Activated naive CD4-positive, alpha-beta T cell (primary cell): ENCODE measurements at places on chromosomes 5 and 9.

- no peak for DNase-seq
Measured at GRCh38 chr9:120885958-120886357, 9.0 kb upstream of the PHF19 start.

- DNase-seq = no peak
Measured at GRCh38 chr5:165624166-165624946, 2118.9 kb downstream of the MAT2B start.

DNA sequence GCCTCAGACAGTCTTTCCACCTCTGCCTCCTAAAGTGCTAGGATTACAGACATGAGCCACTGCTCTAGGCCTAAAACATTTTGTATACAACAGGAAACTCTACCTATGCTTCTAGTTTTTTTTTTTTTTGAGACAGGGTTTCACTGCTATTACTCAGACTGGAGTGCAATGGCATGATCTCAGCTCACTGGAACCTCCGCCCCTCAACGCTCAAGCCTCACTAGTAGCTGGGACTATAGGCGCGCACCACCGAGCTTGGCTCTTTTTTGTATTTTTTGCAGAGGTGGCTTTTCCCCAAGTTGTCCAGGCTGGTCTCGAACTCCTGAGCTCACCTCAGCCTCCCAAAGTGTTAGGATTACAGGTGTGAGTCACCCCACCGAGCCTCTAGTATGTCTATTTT, 5.4 kb downstream of the HSPA9 start:
- no peak for DNase-seq

GRCh38 chr9:84636436-84636835, 33.1 kb upstream of the NTRK2 start:
- no peak for DNase-seq

DNA sequence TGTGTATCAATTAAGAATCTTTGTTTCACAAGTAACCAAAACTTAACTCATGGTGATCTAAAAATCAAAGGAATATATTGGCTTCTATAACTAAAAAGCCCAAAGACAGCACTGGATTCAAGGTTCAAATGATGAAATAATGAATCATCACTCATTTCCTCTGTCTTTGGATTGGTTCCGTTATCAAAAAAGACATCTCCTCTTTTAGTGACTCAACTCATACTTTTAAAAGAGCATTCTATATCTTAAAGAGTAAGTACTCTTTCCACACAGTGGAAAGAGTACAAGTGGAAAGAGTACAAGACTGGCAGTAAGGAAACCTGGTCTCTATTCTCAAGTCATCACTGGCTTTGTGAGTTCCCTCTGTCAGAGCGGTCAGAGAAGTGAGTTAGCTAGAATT, 141.4 kb upstream of the NMUR2 start:
- no peak for DNase-seq

- no peak for DNase-seq
Measured at GRCh38 chr5:99945478-99946442, 589.4 kb upstream of the FAM174A start.

DNA sequence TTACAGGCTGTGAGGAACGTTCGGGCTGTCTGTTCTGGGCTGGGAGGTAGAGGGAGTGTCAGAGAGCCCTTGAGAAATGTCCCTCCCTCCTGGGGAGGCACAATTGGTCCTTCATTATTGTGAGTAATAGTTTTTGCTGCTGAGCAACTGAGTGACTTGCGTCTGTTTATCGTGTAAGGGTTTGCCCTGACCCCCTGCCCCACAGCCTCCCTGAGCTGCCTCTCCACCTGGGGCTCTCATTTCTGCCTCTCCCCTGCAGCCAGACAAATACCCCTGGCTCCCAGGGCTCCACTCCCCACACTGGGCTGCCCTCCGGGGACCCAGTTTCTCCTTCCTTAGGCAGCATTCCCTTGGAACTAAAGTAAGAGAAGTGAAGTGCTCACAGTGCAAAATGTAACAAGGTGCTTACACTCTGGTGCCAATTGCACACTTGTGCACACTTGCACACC, 174.9 kb upstream of the MVB12B start:
- no peak for DNase-seq

DNA sequence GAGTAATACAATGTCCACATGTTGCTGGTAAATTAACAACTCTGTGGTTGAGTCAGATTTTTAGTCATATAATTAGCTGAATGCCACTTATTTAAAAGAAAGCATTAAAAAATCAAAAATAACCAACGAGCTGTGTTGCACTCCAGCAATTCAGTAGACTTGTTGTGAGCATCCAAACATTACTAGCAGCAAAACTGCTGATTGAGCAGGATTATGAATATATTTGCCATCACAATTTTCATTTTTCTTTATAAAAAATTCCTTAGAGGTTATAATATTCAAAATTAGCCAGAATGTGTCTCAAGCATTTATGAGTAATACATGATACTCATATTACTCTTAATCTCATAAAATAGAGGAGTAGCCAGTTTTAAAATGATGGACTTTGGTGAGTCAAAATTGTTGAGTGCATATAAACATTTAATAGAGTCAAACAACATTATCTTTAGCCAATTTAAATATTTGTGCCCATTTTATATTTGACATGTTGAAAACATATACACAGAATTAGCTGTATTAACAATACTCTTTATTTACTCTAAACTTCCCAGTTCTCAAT, 44.0 kb downstream of the ST8SIA4 start:
- no peak for DNase-seq

DNA sequence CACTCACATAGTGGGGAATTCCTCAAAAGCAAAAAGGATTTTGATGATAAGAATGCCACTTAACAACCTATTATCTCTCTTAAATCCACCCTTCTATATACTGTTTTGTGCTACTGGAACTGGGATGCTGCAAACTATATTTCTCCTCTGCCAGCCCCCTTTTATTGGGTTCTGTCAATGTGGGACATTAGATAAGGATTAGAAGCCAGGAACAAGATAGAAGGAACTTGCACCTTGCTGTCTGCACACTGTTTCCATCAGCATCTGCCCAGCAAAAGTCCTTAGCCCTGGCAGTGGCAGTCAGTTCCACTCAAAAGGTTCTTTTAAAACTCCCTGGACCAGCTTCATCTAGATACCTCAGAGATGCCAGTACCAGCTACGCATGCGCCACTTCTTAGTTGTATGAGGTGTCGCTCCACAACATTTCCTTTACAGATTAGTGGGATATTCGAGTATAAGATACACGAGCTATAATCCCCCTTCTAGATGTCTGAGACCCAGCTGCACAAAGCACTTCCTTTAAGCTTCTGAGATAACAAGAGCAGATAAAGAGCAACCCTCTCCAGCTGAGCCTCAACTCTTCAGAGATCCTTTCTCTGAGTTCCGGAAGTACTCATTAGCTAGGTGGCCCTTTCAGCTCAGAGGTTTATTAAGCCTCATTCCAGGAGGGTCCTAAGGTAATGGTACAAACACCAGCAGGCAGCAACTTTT, 45.3 kb downstream of the CERT1 start:
- no peak for DNase-seq

DNA sequence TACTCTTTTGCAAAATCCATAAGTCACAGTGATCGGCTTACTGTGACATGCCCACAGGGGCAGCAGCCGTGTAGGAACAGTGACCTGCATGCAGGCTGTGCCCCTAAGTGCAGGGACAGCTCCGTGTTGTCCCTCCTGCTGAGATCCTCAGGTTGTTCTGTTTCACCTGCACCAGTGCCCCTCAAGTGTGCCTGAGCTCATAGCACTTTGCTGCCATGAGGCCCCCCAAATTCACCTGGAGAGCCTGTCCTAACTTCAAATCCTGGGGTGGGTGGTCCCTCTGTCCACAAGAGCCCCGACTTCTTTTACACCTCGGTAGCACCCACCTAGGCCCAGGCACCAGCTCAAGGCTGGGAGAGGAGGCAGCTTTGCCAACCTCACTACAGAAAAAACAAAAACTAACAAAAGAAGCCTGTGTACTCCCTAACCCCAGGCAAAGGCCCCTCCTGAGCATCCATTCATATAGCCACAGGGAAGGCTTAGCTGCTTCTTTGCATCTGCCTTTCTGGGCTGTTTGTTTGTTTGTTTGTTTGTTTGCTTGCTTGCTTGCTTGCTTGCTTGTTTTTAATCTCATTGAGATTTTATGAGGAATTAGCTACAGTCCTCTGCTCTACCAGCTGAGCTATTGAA, 214.5 kb downstream of the AUH start:
- no peak for DNase-seq

DNA sequence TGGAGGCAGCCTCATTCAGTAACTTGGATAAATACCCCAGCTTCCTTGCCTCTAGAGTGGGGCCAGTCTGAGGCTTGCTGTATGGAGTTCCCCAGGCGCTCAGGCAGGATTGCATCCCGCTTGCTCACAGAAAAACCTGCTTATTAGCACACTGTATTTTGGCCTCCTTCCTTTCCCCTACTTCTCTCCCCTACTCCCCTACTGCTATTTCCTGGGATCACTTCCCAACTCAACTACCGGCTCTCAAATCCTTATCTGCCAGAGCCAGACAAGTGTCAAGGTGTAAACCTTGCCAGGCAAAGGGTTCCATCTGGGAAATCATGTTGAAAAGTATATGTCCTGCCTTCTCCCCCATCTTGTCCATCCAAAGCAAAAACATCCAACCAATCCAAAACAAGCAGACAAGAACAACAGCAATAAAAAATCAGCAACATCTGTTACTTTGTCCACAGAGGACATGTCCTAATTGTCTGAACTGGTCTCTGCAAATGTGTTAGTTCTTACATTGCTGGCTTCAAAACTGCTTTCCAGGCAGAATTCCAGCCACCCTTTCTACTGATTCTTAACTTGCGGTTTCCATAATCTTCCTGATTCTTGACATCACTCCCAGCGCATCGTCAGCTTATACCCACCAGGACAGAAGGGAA, 164.1 kb upstream of the SEMA6A start:
- no peak for DNase-seq

GRCh38 chr9:88737031-88737430, 202.1 kb downstream of the NXNL2 start:
- no peak for DNase-seq

DNA sequence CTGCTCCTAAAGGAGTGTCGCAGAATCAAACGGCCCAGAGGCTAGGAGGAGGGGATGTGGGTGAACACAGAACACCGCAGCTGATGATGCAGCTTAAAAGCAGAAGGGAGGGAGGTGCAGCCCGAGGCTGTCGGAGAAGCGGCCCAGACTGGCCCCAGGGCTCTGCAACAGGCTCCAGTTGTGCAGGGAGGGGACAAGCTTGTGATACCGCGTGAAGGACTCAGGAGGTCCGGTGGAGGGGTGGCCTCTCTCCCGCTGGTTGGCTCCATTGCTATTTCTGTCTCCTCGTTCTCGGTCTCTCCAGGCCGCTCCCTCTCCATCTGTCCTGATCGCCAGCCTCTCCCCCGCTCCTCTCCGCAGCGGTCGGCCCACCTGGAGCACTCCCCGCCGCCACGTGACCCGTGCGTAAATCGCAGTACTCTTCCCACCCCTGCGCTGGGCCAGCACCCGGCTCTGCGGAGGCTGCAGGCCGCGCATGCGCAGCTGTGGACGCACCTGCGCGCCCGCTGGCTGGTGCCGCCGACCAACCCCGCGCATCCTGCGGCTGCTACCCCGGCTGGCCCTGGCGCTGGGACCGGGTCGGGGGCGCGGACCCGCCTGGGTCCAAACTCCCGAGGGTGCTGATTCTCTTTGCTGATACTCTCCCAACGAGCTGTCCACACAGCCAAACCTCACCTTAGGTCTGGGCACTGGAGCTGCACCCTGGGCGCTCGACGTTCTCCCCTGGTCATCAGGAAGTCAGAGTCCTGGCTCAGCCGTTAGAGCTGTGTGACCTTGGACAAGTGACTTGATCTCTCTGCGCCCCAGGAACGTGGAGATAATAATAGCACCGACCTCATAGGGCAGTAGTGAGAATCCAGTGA, 3.7 kb upstream of the STXBP1 start:
- peak; percentile 42 for DNase-seq

DNA sequence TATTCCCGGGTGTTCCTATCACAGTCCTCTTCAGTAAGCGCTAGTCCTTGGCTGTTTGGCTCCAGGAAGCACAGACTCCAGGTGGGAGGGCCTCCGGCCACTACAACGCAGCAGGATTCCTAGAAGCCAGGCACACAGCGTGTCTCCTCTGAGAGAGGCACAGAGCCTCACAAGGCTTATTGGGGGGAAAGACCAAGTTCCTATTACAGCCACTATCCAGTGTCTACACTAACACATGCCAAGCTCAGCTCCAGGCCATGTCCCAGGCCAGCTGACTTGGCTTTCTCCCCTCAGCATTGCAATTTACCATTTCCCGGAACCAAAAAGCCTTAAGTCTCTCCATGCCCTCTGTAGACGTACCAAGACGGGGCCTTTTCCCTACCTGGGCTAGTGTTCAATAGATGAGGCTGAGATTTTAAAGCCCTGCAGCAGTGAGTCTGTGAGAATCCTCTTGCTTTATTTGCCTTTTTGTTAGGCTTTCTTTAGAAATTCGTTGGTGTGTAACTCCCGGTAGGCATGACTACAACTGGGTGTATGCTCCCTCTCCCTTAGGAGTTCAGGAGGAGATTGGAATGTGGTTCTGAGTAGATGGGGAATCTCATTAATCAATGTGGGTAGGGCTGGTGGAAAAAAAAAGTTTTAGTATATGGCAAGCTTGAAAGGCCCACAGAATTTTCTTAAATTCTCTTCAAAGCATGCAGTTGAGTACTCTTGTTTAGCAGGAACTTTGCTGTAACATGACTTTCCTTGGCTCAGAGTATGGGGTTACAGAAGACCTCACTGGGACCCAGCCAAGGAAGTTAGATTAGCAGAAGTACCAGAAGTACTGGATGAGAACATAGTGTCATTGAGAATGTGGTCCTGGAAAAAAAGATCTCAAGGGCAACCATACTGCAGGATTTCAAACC, 84.3 kb upstream of the SLC1A3 start:
- no peak for DNase-seq

DNA sequence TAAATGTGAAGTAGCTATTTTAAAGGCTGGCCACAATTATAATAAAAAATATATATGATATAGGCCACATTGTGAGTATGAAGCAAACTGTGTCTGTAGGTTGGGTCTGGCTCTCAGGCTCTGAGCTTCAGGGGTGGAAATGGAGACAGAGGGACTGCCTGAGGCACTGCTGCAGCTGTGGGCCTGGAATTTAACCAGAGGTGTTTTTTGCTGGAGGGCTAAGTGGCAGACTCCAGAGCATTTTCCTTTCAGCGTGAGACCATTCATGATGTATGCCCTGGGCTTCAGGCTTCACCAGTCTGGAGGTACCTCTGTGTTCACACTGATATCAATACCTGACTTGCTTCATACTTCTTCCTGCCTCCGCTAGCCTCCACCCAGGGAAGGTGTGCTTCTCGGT, 64.9 kb upstream of the IL12B start:
- DNase-seq = no peak

- DNase-seq = no peak
Measured at GRCh38 chr5:151134228-151134627, 23.4 kb downstream of the ANXA6 start.

- no peak for DNase-seq
Measured at GRCh38 chr5:8961219-8961618, 584.7 kb downstream of the SEMA5A start.

GRCh38 chr5:55708732-55709131, 3.4 kb downstream of the SLC38A9 start:
- DNase-seq = no peak

- no peak for DNase-seq
Measured at GRCh38 chr5:173235499-173236394, 741 bp upstream of the NKX2-5 start.
